ENCODE measurements at places on chromosomes 5 and 9.

DNA sequence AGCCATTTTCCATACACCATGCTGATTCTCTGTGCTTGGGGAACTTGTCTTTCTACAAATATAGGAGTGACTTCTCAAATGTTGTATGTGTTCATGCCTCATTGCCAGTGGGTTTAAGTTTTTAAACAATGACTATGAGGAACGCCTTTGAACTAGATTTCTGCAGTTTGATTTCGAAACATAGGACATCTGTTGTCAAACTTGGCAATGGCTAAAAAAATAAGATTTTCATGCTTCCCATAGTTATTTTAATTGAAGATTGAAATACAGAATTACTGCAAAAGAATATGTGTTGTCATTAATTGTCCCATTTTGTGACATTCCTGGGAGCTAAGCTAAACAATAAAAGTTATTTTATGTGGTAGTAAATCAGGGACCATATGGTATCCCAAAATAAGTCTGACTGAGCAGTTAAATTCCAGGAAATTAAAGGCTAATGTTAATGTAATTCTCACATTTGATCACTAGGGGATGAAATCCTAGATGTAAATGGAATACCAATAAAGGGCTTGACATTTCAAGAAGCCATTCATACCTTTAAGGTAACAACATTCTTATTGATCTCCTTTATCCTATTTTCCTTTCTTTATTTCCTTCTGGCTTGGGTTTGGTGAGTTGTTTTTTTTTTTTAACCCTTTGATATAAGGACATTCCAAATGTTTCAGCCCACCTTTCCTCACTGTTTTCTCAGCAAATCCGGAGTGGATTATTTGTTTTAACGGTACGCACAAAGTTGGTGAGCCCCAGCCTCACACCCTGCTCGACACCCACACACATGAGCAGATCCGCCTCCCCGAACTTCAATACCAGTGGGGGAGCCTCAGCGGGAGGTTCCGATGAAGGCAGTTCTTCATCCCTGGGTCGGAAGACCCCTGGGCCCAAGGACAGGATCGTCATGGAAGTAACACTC is 116.7 kb downstream of the GOLPH3 start:
- DNase-seq: no peak

GRCh38 chr9:111961009-111961408 is 64.4 kb downstream of the UGCG start:
- no peak for DNase-seq

DNA sequence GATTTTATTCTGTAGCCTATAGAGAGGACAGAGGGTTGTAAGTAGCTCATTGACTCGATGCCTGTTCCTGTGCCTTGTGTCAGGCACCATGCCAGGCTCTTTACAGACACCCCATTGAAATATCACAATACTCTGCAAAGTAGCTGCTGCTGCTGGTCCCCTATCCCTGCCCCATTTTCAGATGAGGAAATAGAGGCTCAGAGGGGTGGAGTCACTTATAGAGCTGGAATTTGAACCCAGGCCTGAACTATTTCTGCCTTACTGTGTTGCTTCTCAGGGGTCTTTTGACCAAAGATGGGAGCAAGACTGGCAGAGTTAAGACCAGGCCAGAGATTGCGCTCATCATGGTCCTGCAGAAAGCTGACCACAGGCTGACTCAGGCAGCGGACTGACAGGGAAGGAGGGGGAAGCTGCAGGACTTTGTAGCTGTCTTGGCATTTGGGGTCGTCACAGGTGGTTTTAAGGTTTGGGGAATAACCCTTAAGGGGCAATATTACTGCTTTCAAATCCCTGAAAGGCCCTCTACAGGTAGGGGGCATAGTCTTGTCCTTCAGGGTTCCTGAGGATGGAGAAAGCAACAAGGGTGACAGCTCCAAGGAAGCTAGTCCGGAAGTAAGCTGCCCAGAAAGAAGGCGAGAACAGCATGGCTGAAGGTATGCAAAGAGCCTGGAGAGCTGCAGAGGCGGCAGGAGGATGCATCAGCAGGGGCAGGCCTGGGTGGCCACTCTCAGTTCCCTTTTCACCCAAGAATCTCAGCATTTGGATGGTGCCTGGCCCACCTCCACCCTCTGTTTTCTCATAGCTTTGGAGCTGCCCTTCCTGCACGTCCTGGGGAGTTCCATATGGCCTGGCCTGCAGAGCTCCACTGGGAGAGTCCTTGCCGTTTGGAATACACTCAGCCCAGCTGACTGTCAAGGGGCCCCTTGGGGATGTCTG is 18.3 kb upstream of the NDST1 start:
- DNase-seq: peak; percentile 61

DNA sequence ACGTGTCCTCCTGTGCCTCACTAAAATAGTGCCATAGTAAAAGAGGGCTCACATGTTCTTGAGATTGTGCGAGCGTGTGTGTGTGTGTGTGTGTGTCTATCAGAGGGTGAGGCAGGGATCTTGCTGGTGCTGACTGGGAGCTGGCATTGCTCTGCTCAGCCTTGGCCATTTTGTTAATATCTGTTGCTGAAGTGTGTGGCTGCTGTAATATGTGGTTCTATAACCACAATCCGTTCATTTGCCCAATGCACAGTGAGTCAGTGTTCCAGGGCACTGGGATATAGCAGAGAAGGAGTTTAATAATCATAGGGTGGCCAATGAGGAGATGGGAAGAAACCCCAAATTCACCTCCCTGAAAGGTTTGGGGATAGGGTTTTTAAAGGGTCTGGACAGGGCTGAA is 61.3 kb downstream of the RASGRF2 start:
- no peak for DNase-seq

GRCh38 chr5:127705120-127705892 is 2.1 kb downstream of the CCDC192 start:
- peak; percentile 22 for DNase-seq

Measured in AG08396 (cell line).